ENCODE measurements at places on chromosomes 7 and 10.

- ATAC-seq: no peak
Observed at GRCh38 chr7:14747701-14748100, 154.8 kb downstream of the DGKB start.

GRCh38 chr7:137682596-137682995 is 164.2 kb downstream of the DGKI start:
- no peak for ATAC-seq

GRCh38 chr10:79044036-79044632 is 24.6 kb upstream of the ZMIZ1 start:
- no peak for ATAC-seq

GRCh38 chr10:101767600-101767945 is 8.3 kb downstream of the FGF8 start:
- ATAC-seq: no peak

DNA sequence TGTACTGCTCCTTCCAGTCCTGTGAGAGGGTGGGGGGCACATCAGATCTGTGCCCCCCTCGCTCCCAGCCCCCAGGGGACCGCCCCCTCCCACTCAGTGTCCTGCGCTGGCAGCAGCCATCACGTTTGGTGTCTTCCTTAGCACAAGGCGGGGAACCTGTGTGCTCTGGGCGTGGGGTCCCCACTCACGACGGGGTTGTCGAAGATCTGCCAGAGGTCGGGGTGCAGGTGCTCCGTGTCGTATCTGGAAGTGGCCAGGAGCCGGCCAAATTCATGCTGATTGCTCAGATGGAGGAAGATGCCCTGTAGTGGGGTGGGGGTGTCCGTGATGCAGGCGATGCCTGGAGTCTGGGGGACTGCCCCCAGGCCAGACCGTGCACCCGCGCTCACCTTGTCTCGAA is 7.2 kb downstream of the PLOD3 start:
- no peak for ATAC-seq

DNA sequence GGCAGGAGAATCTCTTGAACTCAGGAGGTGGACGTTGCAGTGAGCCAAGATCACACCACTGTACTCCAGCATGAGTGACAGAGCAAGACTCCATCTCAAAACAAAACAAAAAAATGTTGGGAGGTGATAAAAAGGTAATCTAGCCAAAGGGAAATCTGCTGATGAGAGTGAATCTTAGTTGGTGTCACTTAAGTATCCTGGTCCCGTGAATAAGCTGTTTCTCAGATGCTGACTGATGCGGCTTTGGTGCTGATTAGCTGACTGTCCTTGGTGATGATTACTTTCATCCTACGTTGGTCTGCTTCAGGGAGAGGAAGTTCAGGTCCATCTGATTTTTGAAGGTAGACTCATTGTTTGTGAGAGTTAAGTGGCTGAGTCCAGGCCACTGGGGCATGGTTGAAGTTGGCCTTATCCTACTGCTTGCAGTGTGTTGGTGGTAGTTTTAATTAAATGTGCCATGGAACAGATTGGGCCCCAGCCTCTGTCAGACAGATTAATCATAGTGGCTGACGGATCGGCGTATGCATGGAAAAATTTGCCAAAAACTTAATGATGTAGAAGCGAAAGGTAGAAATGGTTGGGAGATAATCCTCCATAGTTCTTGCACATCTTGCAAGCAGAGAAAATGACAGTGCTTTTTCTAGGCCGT is 17.4 kb upstream of the TMEM236 start:
- no peak for ATAC-seq

GRCh38 chr10:7707102-7707501 is 4.0 kb downstream of the ITIH2 start:
- no peak for ATAC-seq

GRCh38 chr7:25642849-25643248 is 414.6 kb upstream of the NPVF start:
- ATAC-seq: peak; percentile 50

- no peak for ATAC-seq
Observed at GRCh38 chr10:61618388-61618961, 44.3 kb upstream of the CABCOCO1 start.

DNA sequence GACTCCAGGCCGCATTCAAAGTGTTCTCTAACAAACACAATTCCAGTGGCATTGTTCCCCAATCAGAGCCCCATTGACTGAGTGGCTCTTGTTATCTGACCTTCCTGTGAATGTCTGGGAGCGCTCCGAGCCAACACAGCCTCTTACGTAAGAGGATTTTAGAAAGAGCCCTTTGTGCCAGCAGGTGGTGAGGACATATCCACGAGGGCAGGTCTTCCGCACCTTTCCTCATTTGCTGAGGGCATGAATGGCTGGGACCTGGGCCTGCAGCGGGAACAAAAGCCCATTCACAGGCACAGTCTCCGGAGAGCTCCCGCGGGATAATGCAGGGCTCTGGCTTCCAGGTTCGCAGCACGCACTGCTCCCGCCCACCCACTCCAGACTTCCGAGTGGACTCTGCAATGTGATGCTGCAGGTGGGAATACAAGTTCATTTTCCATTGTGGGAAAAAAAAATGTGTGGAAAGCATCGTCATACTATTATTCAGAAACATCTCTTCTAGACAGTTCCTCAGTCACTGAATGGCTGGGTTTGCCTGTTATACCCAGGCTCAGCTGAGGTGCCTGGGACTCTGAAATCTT is 295.0 kb upstream of the IGFBP3 start:
- ATAC-seq: no peak

DNA sequence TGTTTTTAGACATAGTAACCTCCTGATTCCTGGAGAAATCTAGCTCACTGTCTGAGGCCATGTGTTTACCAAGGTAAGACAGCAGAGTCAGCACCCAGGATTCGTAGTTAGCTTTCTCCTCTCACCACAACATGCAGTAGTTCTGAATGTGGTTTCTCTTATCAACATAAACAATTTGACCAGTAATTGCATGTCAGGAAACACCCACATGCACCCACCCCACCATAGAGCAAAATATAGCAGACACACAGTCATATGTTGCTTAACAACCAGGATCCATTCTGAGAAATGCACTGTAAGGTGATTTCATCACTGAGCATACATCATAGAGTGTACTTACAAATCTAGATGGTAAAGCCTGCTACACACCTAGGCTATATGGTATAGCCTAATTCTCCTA is 1004.0 kb downstream of the ANKRD7 start:
- no peak for ATAC-seq

DNA sequence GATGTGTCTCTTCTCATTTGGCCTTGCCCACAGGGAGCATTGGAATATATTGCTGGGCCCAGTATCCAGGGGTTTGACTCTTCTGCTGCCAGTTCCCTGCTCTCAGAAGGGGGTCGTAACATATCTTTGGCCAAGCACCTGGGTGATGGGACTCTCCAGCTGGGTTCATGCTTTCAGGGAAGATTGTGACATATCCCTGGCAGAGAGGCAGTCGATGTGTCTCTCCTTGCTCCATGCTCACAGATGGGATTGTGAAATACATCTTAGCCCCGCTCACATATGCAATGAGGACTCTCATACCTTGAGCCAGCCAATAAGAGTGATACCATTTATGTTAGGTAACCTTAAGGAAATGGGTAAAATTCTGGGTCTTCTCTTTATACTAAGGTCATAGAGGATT is 39.2 kb upstream of the ZNF680 start:
- no peak for ATAC-seq

- no peak for ATAC-seq
Observed at GRCh38 chr7:67913604-67914003, 917.0 kb downstream of the TYW1 start.

DNA sequence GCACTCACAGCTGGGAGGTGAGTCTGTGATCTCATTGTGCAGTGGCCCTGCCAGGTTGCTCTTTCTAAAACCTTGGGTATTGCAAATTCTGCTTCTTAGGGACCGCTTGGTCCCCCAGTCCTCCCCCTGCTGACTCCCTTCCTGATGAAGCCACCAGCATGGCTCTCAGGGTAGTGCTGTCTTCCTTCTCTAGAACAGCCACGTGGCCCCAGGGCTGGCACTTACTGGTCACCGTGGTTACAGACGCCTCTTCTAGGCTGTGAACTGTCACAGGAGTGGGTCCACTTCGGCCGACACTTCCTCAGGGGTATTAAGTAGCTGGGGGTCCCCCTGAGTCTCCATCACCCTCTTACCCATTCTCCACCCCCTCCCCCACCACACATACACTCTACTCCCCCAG is 2.7 kb upstream of the HTRA1 start:
- no peak for ATAC-seq

- ATAC-seq: no peak
Observed at GRCh38 chr7:123431075-123431614, 103.2 kb downstream of the IQUB start.

GRCh38 chr10:129511086-129511485 is 44.0 kb downstream of the MGMT start:
- no peak for ATAC-seq

GRCh38 chr10:78914502-78915189 is 154.1 kb upstream of the ZMIZ1 start:
- ATAC-seq: no peak

DNA sequence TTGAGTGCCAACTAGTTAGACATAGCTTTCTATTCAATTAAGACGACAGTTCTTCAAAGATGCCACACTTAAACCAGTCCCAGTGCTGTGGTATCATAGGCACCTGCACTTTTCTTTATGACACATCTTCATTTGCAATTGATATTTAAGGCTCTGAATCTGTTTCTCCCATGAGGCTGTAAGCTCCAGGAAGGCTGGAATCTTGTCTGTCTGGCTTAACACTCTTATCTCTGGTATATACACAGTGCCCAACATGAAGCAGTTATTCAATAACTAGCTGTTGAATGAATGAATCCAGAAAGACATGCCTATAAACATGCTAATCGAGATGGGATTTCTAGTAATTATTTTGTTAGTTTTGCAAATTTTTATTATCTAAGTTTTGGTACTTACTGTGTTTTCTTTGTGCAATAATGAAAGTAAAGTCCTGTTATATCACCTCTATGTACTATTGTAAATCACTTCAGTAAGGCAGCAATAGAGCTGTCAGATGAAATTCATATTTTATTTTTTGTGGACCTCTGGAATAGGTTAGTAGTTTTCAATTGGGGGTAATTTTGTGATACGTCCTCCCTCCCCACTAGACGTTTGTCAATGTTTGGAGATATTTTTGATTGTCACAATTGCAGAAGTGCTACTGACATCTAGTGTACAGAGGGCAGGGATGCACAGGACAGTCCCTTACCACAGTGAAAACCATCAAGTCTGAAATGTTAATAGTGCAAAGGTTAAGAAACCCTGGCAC is 51.3 kb upstream of the STEAP4 start:
- peak; percentile 65 for ATAC-seq

DNA sequence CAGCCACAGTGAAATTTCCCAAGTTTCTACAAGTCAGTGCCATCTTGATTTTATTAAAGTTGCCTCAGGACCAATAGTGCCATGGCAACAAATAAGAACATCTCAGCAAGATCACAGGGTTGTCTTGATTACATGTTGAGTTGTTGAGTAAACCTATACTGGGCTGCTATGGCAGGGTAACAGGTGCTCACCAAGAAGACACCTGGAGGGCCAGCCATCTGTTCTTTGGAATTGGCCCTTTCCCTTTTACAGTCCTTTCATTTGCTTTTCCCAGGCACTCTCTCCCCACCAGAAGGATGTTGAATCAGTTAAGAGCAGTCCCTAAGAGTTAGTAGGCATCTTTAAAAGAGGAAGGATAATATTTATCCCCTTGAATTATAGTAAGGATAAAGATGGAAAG is 582.0 kb downstream of the TNS3 start:
- ATAC-seq: no peak

GRCh38 chr7:71132127-71132376 is at the start of gene GALNT17:
Gene GALNT17 (plus strand): TSS chr7:71132144.
- no peak for ATAC-seq

- peak; percentile 29 for ATAC-seq
Observed at GRCh38 chr10:930625-931325, 730 bp downstream of the LARP4B start.

- ATAC-seq: no peak
Observed at GRCh38 chr10:76202777-76203176, 771.4 kb downstream of the LRMDA start.

GRCh38 chr10:131580076-131580652 is 268.6 kb upstream of the TCERG1L start:
- no peak for ATAC-seq

GRCh38 chr10:44334621-44335184 is 50.2 kb downstream of the CXCL12 start:
- ATAC-seq: no peak

DNA sequence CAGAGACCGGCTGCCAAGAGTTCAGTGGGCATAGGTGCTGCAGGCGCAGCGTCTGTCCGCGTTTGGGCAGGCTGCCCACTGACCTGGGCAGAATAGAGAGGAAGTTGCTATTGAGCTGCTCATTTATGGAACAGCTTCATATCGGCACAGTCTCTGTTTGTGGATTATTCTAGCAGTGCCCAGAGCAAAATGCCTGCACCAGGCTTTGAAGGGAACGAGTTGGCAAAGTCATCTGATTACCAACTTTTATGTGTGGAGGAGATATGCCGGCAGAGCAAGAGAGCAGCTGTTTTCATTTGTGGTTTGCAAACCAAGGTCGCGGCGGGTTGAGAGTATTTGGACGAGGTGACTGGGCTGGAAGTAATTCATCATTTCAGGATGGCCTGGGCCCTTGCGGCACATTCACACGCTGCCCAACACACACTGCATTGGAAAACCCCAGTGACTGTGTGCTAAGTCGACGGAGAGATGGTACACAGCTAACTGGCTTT is 228.5 kb downstream of the TCERG1L start:
- ATAC-seq: no peak

DNA sequence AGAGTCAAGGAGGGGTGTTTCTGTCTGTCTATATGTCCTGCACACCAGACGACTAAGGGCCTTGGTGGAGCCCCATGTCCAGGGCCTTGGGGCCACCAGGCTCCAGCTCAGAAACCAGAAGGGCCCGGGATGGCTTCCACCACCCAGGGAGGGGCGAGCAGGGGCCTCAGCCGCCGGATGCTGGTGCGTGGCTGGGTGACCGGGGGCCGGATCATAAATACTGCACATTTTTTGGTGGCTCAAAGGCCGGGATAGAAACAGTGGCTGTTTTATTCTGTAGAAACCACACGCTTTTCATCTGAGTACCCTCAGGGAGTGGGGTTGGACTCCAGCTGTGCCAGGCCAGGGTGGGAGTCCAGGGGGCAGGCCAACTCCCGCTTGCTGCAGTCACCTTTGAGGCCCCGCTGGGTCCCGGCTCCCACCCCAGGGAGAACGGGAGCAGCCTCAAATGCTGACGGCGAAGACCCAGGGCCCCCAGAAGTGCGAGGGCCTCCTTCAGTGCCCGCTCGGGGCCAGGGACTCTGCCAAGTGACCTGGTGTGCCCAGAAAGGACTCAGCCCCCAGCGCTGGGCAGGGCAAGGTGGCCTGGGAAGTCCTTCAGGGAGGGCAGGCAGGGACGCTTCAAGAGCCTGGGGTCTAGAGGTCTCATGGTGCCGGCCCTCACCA is 28.2 kb downstream of the PDGFA start:
- no peak for ATAC-seq
